ENCODE measurements at places on chromosomes 12 and 14.

- DNase-seq, result no peak
Observed at GRCh38 chr14:74552623-74553022, 59.1 kb downstream of the ISCA2 start.

GRCh38 chr12:16166563-16167470 lies 110.7 kb downstream of the SLC15A5 start:
- no peak for DNase-seq

DNA sequence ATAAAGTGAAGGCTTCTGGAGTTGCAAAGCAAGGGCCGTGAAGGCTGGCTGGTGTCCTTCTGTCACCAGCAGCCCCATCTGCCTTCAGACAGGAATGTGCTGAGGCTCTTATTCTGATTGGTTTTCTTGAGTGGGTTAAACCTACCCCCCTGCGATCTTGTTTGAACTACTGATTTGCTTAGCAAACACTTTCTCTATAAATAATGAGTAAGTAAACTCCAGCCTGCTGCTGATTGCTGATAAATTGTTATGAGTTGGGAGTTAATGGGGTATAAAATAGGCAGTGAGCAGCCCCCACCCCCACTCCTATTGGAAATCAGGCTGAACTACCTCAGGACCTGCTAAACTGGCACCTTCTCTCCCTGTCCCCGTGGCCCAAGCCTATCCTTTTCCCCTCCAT lies 146.1 kb upstream of the NOS1 start:
- no peak for DNase-seq

DNA sequence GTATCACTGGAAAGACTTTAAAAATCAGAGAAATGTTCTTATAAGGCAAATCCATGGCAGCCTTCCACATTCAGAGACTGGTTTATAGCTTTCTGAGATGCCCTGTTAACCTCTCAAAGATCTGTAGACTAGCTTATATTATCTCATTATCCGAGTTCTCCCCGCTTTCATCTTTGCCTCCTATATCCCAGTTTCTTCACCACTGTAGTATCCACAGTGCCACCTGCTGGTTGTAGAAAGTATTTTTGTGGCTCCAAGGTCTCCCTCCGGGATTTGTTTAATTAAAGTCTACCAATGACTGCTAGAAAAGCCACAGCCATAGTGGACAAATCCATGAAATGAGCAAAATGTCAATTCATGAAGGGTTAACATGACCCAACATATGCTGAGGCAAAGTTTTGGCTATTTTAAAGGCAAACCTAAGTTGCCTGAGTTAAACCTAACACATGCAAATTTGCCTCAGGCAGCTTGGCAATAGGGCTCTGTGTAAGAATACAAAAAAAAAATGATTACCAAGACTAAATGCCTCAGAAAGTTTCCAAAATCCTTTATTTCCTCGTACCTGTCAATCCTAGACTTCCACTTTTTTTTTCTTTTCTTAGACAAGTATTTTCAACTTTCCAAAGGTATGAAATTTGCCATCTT lies 218.8 kb upstream of the BMP4 start:
- DNase-seq, result no peak

DNA sequence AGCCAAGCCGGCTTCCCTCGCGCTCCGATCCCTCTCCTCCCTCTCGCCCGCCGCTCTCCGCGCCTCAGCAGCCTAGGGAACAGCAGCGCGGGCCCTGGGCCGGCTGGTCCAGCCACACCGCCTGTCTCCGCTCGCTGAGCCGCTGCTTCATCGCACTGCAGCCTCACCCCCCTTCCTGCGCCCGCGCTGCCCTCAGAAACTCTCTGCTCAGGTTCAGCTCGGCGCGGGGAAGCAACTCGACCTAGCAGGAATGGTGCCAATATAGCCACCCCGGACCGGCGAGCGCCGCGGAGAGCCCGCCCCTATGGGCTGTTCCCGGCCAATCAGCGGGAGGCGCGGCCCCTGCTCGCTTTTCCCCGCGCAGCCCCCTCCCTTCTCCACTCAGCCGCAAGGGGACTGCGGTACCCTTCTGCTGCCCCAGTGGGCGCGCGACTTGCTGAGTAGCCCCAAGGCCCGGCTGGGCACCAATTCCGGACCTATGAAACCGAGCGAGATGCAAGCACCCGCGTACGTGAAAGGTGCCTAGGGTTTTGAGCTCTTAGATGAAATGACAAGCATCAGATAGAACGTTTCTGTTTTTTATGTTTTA lies at the start of gene ADAMTS20:
Gene ADAMTS20, minus strand, starts transcription at position 233 of the 589 bp plus-strand sequence. CDS start 282 bp downstream, outside the sequence.
- DNase-seq, result no peak

DNA sequence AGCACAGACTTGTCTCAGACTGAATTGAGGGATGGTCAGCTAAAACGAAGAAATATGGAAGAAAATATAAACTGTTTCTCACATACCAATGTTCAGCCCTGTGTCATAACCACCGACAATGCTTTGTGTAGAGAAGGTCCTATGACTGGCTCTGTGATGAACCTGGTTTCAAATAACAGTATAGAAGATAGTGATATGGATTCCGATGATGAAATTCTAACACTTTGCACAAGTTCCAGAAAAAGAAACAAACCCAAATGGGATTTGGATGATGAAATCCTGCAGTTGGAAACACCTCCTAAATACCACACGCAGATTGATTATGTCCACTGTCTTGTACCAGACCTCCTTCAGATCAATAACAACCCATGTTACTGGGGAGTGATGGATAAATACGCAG lies 7.9 kb upstream of the MAPK1IP1L start:
- no peak for DNase-seq

DNA sequence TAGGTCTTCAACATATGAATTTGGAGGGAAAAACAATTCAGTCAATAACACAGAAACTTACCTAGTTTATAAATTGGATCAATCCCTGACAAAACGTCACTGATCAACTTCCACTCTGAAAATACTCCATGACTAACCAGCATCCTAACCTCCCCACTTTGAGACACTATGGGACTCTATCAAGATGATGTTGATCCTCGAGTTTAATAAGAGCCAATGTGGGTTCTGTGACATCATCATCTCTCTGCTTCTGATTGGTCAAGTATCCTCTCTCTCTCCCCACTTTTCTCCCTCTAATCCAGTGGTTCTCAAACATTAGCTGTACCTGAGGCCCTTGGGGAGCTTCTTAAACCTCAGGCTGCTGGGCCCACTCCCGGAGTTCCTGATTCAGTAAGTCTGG lies at the start of gene SMCO2:
Gene SMCO2, plus strand, starts transcription at position 301 of the 400 bp plus-strand sequence. CDS start 23,896 bp downstream, outside the sequence.
- DNase-seq, result no peak

- DNase-seq, result no peak
Observed at GRCh38 chr14:67468378-67468730, 20.2 kb downstream of the TMEM229B start.

GRCh38 chr12:32507942-32508320 lies 108.6 kb downstream of the FGD4 start:
- no peak for DNase-seq

DNA sequence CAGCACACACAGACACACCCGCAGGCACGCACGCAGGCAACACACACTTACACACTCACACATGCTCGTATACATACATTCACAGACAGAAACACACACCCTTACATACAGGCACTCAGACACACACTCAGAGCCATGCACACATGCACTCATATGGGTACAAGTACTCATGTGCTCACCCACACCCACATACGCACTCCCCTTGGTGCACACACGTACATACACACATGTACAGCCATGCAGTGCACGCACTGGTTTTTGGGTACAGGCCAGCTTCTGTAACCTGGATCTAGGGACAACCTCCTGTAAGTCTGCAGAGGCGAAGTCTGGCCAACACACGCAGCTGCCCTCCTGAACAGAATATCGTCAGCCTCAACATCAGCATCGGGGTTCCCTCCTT lies 221.3 kb upstream of the RTL1 start:
- no peak for DNase-seq

DNA sequence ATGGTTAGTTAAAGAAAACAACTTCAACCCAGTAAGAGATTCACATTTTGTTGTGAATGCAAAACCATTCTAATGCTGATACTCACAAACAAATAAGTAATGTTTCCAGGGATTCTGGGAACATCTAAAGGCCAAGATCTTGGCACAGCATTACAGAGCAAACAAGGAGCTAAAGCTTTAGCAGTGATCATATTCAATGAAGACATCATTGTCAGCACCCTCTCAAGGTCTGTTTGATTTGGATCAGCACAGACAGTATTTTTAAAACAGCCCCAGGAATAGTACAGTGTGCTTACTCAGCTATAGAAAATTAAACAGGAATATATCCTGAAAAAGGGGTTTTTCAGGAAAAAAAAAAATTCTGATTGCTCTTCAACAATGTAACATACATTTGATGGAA lies 71.4 kb downstream of the TMEM260 start:
- no peak for DNase-seq

GRCh38 chr12:9349888-9350885 lies 142.0 kb upstream of the PZP start:
- DNase-seq, result no peak

DNA sequence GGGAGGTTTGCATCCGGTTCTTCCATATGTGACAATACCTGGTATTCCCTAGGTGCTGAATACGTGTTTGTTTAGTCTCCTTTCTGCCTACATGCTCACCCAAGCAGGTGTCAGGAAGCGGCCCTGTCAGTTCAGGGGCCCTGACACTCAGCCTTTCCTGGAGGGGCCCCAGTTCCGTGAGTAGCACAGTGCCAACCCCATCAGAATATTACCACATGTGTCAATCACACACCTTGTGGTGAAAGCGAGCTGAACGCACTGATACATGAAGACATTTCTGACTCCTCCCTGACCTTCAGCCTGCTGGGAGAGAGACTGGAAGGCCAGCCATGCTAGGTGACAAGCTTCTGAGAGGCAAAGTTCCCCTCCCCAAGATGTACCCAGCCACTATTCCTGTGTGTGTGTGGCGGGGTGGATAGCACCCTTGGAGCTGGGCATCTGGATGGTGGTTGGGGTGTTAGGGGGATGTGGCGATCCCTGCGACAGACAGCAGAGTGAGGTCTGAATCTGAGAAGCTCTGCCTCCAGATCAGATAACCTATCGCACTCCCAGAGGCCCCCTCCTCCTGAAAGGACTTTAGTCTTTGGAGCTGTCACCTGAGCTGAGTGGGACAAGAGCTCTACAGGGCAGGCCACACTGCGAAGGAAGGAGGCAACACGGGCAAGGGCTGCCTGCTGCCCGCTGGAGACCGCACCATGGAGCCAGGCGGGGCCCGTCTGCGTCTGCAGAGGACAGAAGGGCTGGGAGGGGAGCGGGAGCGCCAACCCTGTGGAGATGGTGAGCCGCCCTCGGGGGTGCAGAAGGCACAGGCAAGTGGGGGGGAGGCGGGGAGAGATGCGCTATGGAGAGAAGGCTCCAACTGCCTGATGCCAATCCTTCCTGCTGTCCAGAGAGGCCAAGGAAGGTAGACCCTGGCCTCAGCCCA lies at the start of gene SOAT2:
Gene SOAT2, plus strand, starts transcription at position 604 of the 925 bp plus-strand sequence. Its CDS starts 92 bp downstream, at position 696.
- DNase-seq, result no peak

- DNase-seq, result no peak
Observed at GRCh38 chr12:18612971-18613370, 124.8 kb downstream of the PLCZ1 start.

- no peak for DNase-seq
Observed at GRCh38 chr14:45089813-45090212, 5.9 kb downstream of the PRPF39 start.

DNA sequence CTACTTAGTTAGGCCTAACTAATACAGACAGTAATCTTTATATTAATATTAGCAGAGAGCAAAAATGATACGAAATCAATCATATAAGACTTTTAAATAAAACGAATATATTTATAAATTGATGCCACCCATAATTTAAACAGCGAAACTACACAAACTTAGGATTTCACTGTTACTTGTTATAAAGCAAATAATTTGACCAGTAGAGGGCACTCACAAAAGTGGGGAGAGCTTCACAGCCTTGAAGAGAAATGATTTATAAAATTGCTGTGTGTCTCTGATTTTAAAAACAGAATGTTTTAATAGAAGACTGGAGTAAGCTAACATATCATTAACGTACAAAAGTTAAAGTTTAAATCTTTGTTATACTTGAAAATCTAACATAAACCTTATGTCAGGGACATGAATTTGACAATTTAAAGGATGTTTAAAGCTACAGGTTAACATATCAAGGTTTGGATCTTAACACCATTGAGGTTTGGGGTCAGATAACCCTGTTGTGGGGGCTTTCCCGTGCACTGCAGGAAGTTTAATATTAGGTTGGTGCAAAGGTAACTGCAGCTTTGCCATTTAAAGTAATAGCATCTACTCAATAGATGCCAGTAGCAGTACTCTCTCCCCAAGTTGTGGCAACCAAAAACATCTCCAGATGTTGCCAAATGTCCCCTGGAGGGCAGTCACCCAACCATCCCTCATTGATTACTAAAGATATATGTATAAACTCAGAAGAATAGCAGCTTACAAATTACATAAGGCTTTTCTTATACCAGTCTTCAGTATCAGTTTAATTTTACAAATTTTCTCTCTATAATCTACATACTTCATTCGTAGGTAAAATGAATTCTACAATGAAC lies 9.3 kb downstream of the KRAS start:
- DNase-seq, result peak; percentile 21

- no peak for DNase-seq
Observed at GRCh38 chr12:92928421-92928961, 604 bp downstream of the EEA1 start.

- no peak for DNase-seq
Observed at GRCh38 chr12:54251667-54252284, 28.1 kb downstream of the CBX5 start.

DNA sequence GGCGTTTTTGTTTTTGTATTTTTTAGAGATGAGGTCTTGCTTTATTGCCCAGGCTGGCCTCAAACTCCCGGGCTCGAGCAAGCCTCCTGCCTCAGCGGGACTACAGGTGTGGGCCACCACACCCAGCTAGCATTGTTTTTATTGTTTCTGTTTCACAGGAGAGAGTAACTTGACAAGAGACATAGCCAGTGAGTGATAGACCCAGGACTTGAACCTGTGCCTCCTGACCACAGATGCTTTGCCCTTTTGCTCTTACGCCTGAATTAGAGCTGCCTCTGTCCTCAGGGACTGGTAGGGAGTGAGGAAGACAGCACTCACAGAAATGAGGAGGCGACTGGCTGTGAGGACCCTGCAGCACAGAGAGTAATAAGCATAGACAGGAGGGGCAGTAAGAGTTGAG lies 2.3 kb downstream of the EVL start:
- no peak for DNase-seq

- no peak for DNase-seq
Observed at GRCh38 chr14:91706996-91707395, 24.9 kb downstream of the CATSPERB start.

Measured in AG04449 (cell line).